NCI-H1436 treated with DMSO at 0.1 percent for 48 hours (cell line): ENCODE measurements at places on chromosomes 16 and 17.
A peak's percentile ranks its signal among the peaks of the same experiment; 100 is the strongest.

GRCh38 chr17:6232732-6233101 lies 162.5 kb downstream of the WSCD1 start:
- DNase-seq, result no peak

GRCh38 chr16:6728381-6728780 lies 604.3 kb upstream of the RBFOX1 start:
- DNase-seq, result no peak

- peak; percentile 55 for DNase-seq
These were observed 2.9 kb upstream of the WSB1 start for GRCh38 chr17:27290916-27291598.

DNA sequence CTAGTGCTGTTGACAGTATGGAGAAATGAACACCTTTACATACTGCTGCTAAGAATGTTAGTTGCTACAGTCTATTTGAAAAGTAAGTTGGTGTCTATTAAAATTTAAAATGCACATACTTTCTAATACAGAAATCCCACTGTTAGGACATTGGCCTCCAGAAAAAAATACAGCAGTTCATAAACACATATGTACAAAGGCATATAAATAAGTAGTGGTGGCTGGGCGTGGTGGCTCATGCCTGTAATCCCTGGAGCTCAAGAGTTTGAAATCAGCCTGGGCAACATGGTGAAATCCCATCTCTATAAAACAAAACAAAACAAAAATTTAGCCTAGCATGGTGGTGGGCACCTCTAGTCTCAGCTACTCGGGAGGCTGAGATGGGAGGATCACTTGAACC lies 13.1 kb downstream of the DCAF7 start:
- DNase-seq, result no peak

DNA sequence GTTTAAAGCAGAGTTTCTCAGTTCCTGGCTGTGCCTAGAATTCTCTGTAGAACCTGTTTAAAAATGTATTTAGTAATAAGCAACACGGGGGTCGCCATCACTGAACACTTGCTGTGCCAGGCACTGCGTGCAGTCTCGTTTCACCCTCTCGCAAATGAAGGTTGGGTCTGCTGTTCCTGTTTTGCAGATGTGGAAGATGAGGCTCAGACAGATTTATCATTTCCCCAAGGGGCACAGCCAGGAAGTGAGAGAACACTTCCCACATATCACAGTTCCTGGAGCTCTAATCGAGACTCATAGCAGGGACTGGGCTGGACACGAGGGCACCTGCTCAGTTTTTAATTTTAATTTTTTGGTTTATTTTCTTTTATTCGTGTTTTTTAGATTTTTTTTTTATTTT lies 122.7 kb downstream of the ABCC6 start:
- DNase-seq, result no peak

DNA sequence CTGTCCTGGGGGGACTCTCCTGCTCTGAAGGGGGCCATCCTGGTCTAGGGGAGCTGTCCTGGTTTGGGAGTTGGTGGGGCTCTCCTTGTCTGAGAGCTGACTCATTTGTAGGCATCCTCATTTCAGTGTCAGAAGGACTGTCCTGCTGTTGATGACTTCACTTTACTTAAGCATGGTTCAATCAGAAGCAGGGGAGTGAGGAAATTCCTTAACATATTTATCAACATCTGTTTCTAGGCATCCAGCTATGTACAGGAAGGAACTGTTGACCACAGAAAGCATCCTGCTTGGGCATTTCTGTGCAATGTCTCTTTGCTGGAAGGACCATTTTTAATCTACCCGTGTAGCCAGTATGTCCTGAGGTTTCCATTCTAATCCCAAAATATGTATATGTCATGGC lies 502.7 kb upstream of the HSBP1 start:
- DNase-seq, result no peak

DNA sequence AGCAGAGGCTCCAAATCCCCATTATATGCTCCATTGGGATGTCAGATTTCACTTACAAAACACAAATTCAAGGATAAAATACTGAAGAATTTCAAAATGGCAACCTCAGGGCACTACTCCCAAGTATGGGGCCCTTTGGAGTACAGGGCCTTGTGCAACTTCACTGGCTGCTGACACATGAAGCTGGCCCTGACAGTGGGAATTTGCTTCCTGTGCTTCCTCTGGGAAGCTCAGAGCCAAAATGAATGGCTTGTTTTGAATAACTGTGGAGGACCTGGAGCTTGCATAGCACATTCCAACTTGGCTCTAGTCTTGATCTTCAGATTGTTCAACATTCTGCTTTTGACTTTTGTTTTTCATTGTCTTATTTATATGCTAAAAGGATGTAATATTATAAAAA lies 52.3 kb upstream of the HNF1B start:
- DNase-seq, result no peak

DNA sequence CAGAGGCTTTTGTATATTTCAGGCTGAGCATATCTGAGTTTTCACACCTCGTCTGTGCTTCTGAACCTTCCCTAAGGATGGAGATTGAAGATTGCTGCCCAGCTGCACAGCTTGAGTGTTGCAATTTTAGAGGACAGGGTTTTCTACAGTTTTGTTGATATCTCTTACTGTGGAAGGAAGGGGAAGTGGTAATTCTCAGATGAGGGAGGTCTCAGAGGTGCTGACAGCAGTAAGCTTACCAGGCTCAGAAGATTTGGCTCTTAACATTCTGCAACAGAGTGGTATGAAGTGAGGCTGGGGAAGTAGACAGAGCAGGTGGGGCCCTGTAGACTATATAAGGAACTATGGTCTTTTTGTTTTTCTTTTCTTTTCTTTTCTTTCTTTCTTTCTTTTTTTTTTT lies 45.8 kb upstream of the ARHGAP17 start:
- no peak for DNase-seq

DNA sequence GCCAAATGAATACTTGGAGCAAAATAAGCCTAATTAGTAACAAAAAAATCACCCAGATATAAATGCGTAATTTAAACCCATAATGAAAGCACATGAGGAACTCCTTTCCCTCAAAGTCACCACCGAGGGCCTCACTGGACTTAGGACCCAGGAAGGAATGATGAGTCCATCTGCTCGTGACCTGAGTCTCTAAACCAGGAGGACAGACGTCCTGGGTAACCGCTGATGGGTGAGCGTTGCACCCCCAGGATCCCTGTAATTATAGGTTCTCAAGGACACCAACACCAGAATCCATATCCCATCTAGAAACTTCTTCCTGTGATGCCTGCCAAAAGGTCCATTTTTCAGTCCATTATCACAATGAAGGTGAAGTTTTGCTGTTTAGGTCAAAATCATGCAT lies 121.4 kb downstream of the ZNF778 start:
- no peak for DNase-seq

DNA sequence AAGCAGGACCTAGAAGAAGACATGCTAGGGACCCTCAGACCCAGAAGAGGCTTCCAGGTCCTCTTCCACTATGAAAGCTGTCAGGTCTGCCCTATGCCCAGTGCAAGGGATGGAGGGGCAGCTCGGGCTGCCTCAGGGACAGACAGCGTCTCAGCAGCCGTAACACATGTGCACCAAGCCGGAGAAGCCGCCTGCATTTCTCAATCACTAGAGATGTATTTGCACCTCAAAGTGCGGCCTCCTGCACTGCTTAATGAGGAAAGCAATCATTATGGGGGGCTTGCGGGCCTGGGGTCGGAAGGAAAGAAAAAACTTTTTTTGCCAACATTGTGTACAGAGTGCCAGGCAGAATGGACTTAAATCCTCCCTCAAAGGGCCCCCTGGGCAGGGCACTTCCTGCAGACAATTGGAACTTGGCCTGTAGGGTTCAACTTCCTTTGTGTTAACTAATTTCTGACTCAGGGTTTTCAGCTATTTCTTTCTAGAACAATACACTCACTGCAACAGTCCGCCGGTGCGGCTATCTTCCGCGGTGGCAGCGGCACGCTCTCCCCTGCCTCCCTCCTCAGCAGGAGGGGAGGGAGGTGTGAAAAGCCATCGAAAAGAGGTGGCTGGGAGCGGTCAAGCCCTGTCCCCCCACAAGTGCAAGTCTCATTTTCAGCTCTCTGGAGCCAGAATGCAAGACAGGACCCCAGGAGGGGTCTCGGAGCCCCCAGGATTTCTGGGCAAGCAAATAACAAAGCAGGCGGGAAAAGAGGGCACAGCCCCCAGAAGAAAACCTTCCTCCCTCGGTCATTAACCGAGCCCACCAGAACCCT lies 101.2 kb downstream of the ZNF423 start:
- DNase-seq, result no peak

DNA sequence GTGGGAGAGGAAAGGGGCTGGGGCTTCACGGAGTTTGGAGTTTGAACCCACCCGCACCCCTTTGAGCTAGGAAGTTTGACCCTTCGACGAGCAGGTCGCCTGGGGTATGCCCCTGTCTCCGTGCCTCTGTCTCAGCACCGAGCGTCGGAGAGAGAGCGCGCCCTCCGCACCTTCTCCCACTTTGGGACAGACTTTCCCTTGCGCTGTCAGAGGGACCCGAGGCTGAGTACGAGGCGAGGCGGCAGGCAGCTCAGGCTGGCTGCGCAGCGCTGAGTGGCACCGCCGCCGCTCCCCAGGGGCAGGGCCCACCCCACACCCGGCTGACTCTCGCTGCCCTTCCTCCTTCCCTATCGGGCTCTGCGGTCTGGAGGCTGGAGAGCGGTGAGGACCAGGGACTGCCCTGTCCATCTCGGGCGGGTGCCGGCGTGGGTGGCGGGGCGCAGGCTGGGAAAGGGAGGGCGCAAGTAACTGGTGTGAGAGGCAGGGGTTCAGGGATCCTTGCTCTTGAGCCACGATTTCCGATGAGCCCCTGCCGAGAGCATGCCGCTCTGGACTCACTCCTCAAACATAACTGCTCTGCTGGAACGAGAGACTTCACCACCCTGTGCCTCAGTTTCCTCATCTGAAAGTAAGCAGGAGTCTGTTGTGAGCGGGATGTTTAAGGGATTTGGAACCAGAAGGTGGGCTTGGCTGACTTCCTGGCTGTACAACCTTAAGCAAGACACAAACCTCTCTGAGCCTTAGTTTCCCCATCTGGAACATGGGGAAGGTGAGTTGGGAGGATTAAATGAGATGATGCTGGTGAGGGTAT lies 981 bp downstream of the BEAN1 start:
- no peak for DNase-seq

DNA sequence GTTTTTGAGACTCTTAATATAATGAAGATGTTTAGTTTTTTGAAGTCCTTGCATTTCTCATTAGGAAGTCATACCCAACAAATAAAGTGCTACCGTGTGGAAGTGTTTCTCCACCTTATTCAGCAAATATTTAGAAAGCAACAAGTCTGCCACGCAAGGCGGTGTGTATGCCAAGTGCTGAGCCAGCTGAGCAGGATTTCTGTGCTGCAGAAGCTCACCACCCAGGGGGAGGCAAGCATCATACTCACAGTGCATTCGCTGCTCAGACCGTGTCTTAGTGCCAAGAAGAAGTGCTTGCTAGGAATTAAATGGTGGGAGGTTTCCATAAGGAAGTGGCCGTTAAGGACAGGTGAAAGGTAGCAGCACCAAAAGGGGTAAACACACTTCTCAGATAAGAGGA lies 111.2 kb downstream of the ARHGAP44 start:
- no peak for DNase-seq

DNA sequence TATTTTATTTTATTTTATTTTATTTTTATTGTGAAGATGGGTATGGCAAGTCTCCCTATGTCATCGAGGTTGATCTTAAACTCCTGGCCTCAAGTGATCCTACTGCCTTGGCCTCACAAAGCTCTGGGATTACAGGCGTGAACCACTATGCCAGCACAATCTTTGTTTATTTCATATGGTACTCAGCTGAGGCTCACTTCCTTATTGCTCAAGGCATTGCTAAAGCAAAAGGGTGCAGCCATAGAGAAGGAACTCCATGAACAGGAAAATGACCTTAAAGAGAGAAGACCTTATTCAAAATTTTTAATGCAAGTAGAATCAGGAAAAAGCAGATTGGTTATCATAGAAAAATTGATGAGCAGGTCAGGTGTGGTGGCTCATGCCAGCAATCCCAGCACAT lies 110.6 kb upstream of the RBBP6 start:
- DNase-seq, result no peak

- peak; percentile 44 for DNase-seq
These were observed 93.6 kb downstream of the ABCA8 start for GRCh38 chr17:68861602-68862001.

- no peak for DNase-seq
These were observed 26.8 kb downstream of the GNA13 start for GRCh38 chr17:65029605-65030336.

DNA sequence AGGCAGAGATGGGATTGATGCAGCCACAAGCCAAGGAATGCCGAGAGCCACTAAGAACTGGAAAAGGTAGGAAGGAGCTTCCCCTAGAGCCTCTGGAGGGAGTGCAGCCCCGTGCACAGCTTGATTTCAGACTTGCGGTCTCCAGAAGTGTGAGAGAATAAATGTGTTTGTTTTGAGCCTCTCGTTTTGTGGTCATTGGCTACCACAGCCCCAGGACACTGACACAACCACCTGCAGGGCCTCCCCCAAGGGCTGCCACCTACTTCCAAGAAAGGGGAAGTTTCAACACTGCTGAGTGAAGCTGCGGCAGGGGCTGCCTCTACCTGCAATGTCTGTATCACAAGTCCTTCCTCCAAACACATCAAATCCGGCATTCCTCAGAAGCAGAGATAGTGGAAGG lies 346.9 kb downstream of the C16orf95 start:
- no peak for DNase-seq

DNA sequence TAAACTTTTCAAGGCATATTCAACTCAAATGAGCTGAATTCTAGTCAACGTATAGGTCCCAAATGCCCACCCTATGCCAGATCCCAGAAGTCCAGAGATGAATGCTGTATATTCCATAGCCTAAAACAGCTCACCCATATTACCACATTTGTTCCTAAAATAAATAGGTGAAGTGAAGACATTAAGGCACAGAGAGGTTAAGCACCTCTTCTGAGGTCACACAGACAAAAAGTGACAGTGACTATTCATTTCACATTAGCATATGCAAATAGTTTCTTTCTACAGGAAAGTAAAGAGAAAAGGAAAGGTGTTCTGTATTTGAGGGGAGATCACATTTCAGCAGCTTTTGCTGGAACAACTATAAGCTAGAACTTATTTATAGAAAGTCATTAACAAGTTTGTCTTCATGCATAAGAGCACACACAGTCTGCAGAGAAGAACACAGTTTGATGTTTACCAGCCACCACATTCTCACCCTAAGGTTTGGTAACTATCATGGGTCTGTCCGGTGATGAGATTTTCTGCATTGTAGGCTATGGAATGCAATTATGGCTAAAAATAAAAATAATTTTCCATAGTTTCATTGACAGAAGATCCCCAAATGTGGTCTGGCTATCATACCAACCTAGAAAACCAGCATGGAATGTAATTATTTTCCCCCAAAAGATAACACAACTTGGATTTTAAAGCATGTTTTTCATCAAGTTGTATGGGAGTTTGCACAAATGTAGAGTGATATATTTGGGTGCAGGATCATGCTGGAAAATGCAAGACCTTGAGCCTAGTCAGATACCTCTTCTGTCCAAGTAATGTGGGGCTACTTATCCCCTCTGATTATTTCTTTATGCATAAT lies 402.1 kb downstream of the UTP18 start:
- DNase-seq, result no peak

- DNase-seq, result no peak
These were observed 502.4 kb upstream of the CDH11 start for GRCh38 chr16:65624229-65624628.
